ENCODE measurements at places on chromosomes 4 and X.

- DNase-seq = no peak
These were observed 220.1 kb downstream of the PDGFC start for GRCh38 chr4:156751486-156751885.

- no peak for DNase-seq
These were observed 69.1 kb downstream of the PCDH7 start for GRCh38 chr4:30789219-30789671.

DNA sequence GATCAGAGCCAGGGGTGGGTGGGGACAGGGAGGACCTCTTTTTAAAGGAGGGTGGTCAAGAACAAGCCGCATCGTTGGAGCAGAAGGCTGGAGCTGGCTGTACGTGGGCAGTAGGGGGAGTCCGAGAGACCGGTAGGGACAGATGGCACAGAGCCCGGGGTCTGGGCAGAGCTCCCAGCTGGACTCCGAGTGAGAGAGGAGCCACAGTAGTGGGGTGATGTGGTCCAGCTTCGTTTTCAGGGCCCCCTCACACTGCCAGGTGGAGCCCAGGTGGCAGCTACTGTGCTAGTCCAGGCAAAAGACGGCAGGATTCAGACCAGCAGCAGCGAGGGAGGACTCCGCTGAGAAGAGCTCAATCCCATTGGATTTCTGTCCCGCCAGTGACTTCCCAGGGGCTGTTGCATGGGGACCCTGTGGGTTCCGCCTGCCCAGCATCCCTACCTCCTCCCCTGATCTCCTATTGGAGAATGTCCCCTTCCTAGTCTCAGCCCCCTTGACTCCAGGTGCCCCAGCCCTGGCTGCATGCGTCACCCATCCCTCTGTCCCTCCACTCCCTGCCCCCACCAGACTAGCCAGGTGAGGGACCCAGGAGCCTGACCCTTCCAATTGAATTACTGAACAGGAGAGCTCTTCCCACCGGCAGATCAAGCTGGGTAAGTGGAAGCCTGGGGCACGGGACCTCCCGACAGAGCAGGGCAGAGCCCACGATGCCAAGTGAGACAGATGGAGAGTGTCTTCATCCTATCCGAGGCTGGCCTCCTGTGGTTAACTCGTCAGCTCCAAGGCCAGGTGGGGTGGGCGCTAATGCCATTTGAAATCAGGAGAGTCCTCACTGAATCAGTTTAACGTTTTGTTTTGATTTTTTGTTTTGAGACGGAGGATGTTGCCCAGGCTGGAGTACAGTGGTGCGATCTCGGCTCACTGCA, 2.9 kb downstream of the ARHGAP4 start:
- DNase-seq = no peak

DNA sequence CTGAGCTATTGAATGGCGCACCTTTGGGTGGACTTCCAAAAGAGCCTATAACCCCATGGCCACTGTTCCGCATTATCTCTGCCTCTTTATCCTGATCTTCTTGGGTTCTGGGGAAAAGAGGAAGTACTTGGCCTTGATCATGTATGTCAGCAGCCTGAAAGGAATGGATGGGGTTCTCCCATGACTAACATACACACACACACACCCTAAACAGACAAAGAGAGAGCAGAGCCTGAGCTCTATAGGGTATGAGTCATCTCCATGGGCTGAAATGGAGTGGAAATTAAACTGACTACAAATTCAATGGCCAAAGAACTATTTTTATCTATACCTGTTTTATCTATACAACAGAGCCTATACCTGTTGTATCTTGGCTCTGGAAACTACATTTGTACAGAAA, 141.5 kb upstream of the MTMR8 start:
- no peak for DNase-seq

DNA sequence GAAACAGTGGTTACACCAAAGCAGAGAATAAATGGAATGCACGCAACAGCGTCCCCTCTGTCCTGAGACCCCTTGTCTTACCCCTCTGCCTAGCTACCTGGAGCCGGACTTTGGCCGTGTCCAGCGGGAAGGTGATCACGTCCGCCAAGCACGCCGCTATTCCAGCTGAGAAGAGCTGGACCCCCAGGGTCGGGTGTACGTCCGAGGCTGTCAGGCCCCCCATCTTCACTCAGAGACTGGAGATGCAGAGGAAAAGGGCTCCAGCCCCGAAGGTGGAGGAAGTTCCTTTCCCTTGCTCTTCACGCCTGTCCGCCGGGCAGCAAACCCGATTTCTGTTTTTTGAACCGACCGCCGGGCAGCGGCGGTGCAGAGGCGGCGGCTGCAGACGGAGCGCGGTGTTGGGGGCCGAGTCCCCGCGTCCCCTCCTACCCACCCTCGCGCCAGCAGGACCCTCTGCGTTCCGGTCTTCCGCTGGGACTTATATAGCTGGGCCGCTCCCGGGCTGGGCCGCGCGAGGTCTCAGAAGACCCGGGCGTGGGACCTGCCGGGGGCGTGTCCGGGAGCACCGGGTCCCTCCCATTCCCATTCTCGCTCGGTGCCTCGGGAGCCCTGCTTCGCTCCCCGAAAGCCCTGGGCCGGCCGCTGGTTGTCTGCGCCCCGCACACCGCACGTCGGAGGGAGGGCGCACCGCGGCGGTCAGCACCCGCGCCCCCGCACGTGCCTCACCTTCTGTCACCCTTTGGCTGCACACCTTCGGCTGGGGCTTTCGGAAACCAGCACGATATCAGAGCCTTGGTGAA, at the start of gene UCP1:
UCP1 (minus strand) TSS at position 455 of the 800 bp plus-strand sequence; CDS start at position 223, 232 bp downstream.
- no peak for DNase-seq

GRCh38 chrX:134908356-134908755, 82.4 kb upstream of the SMIM10 start:
- DNase-seq = no peak

- DNase-seq = no peak
These were observed 21.7 kb downstream of the UGDH start for GRCh38 chr4:39505581-39505980.

GRCh38 chrX:48936429-48937053, 17.7 kb upstream of the PIM2 start:
- no peak for DNase-seq

GRCh38 chr4:139085141-139085540, 69.6 kb downstream of the NOCT start:
- DNase-seq = no peak

- DNase-seq = no peak
These were observed 112.6 kb upstream of the LCORL start for GRCh38 chr4:18134111-18134510.

GRCh38 chr4:152626790-152627189, 53.0 kb downstream of the TMEM154 start:
- no peak for DNase-seq

DNA sequence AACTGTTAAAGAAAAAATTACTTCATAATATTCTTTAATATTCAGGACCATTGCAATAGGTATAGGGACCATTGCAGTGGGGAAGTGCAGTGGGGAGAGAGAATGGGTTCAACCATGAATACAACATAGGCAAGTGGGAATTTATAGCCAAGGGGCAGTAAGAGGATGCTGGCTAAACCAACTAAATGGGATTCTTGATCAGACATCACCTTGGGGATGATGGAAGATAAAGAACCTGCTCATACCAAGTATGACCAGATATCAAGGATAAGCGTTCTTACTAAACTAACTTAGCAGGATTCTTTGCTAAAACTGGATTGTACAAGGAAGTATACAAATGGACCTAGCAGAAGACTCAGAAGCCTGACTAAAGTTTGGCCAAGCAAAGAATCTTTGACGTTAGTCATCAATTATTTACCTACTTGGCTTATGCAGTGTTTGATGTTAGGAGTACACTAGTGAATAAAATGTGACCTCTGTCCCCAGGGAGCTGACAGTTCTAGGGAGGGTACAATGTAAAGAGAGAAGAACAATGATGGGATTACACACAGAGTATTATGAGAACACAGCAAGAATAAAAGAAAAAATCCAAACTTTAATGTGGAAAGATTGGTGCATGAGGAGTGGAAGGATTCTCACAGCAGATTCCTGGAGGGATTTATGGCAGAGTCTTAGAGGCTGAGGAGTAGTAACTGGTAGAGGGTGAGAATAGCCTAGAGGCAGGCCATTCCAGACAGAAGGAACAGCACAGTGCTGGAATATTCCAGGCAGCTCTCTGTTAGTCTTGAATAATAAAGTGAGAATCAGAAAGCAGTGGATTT, 54.7 kb upstream of the MYOZ2 start:
- no peak for DNase-seq

DNA sequence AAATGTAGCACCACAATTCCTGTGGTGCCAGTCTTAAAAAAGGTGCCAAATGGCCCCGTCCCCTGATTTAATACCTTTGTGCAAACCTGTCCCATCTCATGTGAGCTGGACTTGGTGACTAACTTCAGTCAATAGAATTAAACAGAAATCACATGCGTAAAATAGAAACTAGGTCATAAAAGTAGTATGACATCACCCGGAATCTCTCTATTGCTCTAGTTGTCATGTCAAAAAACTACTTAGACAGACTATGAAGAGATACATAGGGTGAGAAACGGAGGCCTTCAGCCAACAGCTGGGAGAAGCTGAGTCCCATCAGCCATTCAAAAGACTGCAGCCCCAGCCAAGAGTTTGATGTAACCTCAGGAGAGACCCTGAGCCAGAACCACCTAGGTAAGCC, 293.5 kb upstream of the HS3ST1 start:
- DNase-seq = no peak

DNA sequence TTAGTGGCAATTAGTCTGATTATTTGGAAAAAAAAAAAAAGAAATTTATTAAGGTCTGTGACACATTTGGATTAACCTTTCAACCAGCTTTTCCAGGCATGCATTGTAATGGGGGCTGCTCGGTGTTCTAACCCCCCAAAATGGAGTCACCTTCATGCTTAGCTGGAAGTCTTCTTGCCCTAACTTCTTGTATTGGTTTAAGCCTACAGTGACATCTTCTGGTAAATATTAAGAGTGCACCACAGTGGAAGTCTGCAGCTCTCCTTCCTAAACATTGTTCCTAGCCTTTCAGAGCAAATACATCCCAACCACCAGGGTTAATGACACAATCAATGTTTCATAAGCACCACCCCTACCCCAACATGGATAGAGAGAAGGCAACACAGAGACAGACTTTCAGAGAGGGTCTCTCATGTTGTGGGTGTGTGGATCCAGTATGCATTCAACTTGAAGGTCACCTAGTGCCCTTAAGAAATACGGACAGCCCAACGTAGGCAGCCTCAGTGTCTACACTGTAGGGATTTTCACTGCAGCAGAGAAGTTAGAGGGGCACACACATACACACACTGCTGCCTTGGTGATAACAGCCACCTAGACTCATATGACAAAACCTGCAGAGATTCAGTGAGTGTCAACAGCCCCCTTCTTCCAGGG, 142.9 kb upstream of the MBNL3 start:
- no peak for DNase-seq

DNA sequence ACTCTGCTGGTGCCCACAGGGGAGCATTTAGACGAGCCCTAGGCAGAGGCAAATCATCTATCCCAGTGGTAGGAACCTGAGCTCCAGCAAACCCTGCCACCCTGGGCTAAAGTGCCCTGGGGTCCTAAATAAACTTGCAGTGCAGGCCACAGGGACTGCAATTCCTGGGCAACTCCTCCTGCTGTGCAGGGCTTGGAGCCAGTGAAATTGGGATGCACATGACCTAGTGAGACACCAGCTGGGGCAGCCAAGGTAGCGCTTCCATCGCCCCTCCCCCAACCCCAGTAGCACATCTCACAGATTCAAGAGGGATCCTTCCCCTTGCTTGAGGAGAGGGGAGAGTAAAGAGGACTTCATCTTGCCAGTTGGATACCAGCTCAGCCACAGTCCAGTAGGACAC, 44.1 kb downstream of the CHRNA9 start:
- DNase-seq = no peak

GRCh38 chr4:98614662-98615061, 43.7 kb downstream of the TSPAN5 start:
- no peak for DNase-seq

DNA sequence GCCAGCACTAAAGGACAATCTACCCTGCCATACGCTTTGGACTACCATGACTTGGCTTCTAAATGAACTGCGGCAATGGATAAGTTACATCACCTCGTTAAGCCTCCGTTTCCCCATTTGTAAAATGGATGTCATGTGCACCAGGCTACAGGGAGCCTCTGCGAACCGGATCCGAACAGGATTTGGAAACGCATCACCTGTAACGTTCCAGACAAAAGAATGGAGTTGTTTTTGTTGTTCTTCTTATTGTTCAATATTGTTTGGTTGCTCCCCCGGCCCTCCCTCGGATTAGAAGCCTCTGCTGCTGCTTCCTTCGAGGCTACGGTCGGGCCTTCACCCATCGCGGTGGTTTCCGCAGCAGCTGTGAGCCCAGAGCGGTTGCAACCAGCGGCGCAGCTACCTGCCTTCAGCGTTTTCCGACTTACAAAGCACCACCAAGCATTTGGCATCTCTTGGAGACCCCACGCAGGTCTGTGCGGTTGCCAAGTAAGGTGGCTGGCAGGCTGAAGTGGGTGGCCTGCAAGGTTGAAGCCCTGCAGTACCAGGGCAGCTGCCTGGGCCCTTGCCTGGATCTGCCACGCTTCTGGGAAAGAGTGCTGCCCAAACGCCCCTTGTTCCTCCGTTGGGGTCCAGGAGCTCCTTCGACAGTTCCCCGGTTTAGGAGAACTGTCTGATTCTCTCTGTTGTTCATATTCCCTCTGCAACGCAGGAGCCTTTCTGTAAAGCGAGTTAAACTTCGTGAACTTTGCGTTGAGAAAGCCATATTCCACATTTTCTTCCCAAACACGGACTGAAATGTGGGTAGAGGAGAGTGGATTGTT, 7.1 kb downstream of the NKX3-2 start:
- no peak for DNase-seq

- no peak for DNase-seq
These were observed 84.0 kb upstream of the TBC1D9 start for GRCh38 chr4:140839888-140840790.

DNA sequence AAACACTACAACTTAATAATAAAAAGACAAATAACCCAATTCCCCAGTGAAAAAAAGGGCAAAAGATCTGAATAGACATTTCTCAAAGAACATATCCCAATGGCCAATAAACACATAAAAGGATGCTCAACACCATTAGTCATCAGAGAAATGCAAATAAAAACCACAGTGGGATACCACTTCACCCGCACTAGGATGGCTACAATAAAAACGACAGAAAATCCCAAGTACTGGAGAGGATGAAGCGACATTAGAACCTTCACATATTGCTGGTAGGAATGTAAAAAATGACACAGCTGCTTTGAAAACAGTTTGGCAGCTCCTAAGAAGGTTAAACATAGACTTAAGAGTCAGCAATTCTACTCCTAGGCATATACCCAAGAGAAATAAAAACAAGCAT, 140.6 kb upstream of the ARX start:
- DNase-seq = no peak

- no peak for DNase-seq
These were observed 50.3 kb downstream of the MED28 start for GRCh38 chr4:17664755-17665154.

DNA sequence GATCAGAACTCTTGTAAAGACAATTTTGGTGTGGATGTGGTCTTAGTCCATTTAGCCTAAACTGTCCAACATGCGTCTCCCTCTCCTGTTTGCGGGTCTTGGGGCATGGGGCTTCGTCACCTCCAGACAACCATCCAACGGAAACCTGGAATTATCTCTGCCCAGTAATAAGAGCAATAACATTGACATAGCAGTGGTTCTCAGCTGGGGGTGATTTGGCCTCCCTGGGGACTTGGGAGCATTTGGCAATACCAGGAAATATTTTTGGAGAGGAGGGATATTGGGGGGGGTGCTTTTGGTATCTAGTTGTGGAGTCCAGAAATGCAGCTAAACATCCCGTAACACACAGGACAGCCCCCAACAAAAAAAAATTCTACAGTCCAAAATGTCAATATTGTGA, 47.2 kb downstream of the SEL1L3 start:
- no peak for DNase-seq

- no peak for DNase-seq
These were observed 423.1 kb upstream of the PITX2 start for GRCh38 chr4:111045992-111046391.

- DNase-seq = no peak
These were observed 77.7 kb downstream of the NR3C2 start for GRCh38 chr4:148364525-148364924.

Measured in activated gamma-delta T cell treated with anti-CD3 and anti-CD28 coated beads, Interleukin-2, amount 50 U/mL, for 16 hours (primary cell).